ENCODE measurements at places on chromosomes 2 and 18.

DNA sequence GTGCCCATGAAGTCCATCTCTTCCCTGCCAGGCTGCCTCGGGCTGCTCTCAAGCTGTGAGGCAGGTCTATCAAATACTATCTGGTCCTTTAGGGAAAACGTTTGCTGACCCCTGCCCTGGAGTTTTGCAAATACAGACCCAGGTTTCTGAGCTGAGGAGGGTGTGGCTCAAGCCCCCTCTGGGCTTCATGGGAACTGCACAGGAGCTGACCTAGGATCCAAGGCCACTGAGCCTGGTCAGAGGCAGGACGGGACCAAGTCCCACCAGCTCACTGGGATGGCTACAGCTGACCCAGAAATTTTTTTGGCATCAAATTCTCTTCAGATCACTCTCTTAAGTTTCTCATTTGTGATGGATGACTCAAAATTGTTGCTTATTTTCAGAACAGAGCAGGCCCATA is 14.1 kb downstream of the ZNF516 start:
- DNase-seq, result no peak

DNA sequence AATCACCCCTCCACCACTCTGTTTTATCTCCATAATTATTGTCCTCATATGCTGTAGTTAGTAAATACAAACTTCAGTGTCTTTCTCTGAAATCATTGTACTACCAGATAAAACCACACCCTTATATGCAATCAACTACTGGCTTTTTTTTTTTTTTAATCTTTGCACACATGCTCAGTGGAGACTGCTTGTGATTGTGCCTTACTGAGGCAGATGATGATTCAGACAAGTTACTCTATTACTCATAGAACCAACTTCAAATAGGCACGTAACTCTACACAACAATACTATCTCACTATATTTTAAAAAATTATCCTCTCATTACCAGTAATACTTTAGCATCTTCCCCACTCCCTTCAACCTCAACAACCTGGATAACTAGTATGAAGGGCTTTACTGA is 1278.4 kb upstream of the PIK3C3 start:
- no peak for DNase-seq

DNA sequence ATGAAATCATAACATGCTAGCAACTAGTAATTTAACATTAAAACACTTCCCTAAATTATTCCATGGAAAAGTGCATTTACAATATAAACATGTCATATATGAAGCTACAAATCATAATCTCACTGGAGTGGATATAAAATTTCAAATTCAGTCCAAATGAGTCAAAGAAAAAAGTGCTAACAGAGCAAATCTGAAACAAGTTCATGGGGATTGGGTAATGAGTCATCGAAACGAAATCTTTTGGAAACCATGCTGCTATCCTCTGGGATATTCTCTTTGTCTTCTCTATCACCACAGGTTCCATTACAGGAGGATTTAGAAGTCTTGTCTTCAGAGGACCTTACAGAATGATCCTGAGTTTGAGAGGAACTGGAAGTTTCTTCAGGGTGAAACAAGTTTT is 34.1 kb downstream of the STK17B start:
- no peak for DNase-seq

- peak; percentile 62 for DNase-seq
Measured at GRCh38 chr2:64888591-64889309, 100.4 kb upstream of the SLC1A4 start.

DNA sequence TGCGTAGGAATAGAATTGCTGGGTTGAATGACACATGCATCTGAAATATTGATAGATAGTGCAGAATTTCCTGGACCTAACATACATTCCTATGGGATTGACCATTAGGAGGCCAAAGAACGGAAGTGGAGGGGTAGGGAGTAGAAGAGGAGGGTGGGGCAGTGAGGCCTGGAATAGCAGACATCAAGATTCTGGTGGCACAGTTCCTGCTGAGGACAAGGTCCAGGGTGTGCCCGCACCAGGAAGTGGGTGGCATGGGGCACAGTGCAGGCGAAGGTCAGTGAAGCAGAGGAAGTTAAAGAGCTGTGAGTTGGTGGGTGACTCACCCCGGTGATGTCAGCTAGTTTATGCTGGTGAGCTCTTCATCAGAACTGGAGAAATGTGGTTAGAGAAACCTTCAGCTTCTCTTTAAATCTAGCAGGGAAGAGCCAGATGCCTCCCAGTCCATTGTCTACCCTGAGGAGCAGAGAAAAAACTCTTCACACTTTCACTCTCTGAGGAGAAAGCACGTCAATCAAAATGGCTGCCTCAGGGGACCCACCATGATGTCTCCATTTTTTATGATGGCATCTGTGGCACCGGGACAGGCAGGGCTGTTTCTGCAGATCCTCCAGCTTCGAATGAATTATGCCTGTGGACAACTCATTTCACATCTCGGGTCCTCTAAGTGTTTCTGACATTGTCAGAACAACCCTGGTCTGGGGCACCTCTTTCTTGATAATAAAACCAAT is 55.9 kb upstream of the CTLA4 start:
- peak; percentile 92 for DNase-seq

DNA sequence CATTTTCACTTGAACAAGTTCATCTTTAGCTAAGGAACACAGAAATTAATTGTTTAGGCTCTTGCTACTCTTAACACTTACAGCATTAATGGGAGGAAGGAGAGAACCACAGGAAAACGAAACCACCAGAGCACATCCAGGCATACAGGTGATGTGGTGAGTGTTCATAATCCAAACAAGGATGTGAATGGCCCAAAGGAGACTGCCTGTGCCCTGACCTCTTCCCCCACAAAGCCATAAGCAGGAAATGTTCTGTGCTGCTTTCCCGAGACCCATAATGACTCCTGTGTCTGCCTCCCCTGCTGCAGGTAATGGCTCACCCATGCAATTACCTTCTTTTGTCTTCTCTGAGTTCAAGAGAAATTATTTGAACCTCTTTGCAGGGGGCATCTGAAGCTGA is 295.9 kb upstream of the LINC00305 start:
- no peak for DNase-seq

DNA sequence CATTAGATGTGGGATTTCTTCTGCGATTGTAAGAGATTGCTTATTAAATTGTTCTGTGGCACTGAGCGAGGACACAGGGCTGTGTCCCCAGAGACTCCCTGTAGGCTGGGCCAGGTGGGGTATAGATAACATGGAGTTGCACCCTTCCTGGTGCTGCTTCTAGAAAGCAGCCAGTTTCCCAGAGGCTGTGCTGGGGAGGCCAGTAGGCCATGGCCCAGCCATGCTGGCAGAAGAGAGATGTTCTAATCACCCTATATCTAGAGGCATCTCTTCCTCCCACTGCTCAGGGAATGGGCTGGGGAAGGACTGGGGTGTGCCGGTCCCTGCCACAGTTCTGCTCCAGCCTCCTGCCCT is 66.9 kb downstream of the HS1BP3 start:
- no peak for DNase-seq

GRCh38 chr18:72871091-72871490 is 3.3 kb upstream of the NETO1 start:
- peak; percentile 61 for DNase-seq

DNA sequence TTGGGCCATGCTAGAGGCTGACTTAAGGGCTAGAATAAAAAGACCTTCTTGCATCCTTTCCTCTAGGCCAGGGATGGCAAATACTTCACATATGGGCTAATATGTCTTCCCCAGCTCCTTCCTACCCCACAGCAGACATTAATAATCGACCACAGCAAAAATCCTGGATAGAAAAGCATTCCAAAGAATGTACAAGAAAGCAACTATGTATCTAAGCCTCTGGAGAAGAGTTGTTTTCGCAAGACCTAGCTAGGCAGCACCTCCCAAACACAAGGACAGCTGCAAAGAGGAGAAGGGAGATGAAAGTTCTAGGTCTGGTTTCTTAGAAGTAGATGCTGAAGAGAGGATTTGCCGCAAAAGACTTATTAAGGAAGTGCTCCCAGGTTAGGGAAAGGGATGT is 372.6 kb downstream of the SLC4A3 start:
- peak; percentile 62 for DNase-seq
